GM23248 (cell line): ENCODE measurements at places on chromosomes 1 and 21. TPM values are rescaled to one million over a fixed set of nuclear protein-coding genes. Genes with fewer than 3 reads are reported as not detected.

The FAM72B gene
- total RNA-seq, result 0.51 and 1.9 TPM in 2 replicates

The HCRTR1 gene
- not detected in 2 replicates for total RNA-seq

GRCh38 chr1:14440731-14441130, 157.8 kb upstream of the KAZN start:
- DNase-seq, result peak; percentile 19

The LAMTOR2 gene
- 41.3 and 52.7 TPM in 2 replicates for total RNA-seq

DNA sequence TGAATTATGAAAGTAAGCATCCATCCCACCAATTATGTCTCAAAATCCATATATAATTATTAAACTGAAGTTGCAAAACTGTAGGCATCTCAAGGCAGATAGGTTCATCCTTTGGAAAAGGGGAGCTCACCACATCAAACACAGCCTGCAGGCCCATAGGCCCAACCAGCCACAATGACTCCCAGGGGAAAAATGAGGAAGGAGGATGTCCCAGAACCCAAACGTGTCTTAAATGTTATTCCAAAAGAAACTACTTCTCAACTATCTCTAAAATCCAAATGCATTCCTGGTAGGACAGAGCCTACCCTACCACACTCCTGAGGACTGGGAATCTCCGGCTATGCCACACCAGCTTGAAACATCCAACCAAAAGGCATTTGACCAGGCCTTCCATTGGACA, 12.8 kb downstream of the TIAM1 start:
- DNase-seq, result no peak

DNA sequence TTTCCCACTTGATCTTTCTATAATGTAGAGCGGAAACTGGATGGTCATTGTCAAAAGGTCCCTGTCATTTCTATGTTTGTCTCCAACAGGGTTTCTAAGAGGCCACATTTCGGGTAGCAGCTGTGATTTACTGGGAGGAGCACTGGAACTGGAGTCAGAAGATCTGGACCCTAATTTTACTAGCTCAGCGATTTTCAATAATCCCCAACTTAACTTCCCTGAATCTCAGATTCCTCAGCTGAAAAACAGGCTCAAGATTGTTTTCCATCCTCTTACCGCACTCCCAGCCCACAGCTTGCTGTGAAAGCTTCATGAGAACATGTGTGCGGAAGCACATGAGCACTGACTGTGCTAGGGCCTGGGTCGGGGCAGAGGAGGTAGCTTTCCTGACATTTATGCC, 19.9 kb upstream of the RGS4 start:
- no peak for DNase-seq

The SLC25A34 gene
- total RNA-seq, result 0.13 and 0.54 TPM in 2 replicates

DNA sequence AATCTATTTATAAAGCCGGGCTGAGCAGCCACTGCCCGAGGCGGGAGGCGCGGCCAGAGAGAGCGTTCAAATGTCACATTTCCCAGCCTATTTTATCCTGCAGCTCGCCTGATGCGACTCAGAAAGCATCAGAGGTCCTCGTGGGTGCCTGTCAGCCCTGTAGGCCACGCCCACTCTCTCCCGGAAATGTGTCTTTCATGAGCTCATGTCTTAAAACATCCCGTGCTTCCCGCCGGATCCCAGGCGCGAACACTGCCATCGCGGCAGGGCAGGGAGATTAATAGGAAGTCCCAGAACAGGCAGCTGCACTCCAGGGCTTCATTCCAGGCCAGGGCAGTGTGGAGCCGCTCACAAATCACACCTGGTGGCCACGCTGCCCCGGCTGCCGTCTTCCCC, 117.5 kb downstream of the PRDM16 start:
- DNase-seq, result peak; percentile 52

DNA sequence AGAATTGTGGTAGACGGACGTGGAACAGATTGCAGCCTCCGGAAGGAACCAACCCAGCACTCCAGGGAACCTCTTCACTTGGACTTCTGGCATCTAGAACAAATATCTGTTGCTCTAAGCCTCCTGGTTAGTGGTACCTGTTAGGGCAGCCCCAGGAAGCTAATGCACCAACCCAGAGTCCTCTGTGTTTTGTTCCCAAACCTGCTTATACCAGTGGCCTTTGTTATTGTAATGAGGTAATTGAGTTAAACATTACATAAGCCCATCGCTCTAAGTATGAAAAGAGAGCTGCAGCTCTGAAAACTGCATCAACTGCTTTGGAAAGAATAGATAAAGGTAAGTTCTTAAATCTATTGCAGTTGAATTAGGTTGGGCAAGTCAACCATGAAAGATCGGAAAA, 516.7 kb downstream of the NPHP4 start:
- DNase-seq, result no peak

GRCh38 chr1:104592926-104593325, 843.2 kb downstream of the AMY1C start:
- DNase-seq, result no peak

DNA sequence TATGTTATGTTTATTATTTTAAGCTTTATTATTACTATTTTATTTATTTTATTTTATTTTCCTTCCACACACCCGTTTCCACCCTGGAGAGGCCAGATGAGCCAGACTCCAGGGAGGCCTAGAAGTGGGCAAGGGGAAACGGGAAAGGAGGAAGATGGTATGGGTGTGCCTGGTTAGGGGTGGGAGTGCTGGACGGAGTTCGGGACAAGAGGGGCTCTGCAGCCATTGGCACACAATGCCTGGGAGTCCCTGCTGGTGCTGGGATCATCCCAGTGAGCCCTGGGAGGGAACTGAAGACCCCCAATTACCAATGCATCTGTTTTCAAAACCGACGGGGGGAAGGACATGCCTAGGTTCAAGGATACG, 468 bp upstream of the MX1 start:
- DNase-seq, result no peak
